ENCODE measurements at places on chromosomes 5 and 9.

- DNase-seq = no peak
Measured at GRCh38 chr5:73236541-73237128, 63.6 kb downstream of the TMEM174 start.

GRCh38 chr9:137368431-137369035 lies 54.4 kb downstream of the EXD3 start:
- DNase-seq = no peak

DNA sequence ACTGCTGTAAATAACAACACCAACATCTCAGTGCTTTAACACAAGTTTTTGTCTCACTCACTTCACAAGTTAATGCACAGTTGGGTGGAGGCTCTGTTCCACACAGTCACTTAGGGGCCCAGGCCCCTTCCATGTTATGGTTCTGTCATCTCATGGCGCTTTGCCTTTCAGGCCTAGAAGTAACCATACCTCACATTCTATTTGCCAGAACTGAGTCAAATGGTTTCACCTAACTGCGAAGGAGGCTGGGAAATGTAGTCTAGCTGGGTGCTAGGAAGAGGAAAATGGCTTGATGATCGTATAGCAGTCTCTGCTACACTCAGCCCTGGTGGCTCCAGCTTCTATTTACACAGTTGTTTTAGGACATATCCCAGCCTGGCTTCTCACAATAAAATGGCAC lies 23.1 kb upstream of the MVB12B start:
- DNase-seq = no peak

DNA sequence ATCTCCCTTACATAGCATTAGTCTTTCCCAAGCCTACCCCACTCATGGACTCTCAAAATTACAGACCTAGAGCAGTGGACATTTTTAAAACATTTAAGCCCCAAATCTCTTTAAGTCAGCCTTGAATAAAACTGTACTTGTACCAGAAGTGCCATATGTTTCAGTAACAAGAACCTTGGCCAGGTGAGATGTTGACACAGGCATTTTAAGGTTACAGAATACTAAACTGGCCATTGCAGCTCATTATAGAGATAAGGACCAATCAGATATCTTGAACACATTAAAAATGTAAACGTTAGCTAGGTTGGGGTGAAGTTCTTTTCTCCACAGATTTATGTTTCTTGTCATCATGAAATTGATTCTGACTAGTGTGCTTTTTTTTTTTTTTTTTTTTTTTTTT lies 103.8 kb upstream of the MIER3 start:
- DNase-seq = no peak

- DNase-seq = no peak
Measured at GRCh38 chr5:137641148-137641547, 94.7 kb downstream of the KLHL3 start.

- no peak for DNase-seq
Measured at GRCh38 chr9:18396102-18396728, 77.7 kb upstream of the ADAMTSL1 start.

GRCh38 chr5:132223861-132224260 lies 3.8 kb downstream of the P4HA2 start:
- DNase-seq = no peak

DNA sequence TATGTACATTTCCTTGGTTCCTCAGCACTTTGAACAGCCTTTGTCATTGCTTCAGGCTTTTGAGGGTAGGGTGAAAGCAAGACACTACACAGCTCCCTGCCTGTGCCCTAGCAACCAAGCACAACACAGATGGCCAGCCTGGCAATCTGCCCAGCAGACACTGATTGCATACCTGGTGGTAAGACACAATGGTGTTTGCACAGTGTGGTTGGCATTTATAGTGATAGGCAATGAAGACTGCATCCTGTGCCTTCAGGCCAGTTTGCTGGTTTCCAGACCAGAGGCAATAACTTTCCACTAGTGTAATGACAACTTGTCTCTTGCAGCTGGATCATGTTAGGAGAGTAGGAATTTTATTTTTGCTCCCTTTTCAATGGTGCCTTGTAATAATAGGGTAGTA lies 144.5 kb upstream of the TNC start:
- DNase-seq = peak; percentile 93

DNA sequence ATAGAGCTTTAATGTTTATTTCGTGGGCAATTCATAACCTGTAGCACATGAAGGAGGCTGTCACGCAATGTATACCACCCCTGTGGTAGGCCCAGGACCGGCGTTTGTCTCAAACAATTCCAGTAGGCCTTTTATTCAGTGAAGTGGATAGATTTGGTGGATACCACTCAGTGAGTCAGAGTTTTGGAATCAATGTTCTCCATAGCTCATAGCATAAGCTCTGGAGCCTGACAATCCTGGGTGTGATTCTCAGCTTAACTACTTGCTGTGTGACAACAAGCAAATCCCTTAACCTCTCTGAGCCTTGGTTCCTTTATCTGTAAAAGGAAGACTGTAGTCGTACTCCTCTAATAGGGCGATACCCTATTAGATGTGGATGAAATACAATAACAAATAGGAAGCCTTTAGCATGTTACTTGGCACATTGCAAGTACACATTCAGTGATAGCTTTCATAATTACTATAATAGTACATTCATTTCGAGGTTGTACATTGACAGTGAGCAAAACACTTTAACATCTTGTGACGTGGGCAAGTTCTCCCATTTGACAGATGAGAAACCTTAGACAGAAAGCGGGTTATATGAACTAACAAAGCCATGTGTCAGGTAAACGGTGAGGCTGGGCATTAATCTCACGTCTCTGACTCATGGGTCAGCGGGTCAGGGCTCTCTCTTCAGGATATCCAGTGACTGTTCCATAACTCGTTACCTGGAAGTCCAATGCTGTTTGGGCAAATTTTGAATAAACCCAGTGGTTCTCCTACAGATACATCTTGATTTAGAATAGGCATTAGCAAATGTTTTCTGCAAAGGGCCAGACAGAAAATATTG lies 130.8 kb downstream of the C9orf152 start:
- peak; percentile 86 for DNase-seq

DNA sequence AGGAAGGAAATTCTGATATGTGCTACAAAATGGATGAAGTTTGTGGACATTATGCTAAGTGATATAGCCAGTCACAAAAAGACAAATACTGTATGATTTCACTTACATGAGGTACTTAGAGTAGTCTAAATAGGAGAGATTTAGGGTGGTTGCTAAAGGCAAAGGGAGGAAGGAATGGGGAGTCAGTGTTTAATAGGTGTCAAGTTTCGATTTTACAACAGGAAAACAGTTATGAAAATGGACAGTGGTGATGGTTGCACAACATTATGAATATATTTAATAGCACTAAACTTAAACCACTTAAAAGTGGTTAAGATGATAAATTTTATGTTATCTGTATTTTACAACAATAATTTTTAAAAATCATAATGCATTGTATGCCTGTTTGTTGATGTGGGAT lies 40.4 kb upstream of the ECM2 start:
- DNase-seq = no peak

DNA sequence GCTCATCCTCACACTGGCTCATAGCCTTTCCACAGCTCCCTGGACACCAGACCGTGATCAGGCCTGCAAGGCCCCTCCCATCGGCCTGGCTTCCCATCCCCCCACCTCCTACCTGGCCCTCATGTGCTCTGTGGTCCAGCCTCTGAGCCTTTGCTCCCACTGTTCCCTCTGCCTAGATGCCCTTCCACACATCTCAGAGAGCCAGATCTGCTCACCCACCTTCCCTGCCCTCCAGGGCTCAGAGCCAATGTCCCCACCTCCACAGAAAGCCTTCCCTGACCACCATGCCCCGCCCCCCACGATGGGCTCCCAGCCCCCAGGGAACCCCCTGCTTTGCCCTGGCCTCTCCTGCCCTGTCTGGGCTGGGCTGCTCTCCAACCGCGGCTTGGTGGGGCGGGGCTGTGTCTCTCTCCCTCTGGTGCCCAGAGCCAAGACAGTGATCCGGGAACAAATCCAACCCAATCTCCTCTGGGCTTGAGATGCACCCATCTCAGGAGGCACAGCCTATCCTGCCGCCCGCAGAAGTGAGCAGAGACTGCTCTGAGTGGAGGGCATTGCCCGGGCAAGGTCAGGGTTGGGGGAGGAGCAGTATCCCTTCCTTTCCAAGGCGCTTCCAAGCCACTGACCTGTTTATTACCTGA lies 1.6 kb downstream of the NINJ1 start:
- no peak for DNase-seq

GRCh38 chr5:11904265-11904906 lies at the start of gene CTNND2:
Gene CTNND2, minus strand, starts transcription at chr5:11904446. Its CDS starts 593 bp downstream, at chr5:11903853.
- no peak for DNase-seq

DNA sequence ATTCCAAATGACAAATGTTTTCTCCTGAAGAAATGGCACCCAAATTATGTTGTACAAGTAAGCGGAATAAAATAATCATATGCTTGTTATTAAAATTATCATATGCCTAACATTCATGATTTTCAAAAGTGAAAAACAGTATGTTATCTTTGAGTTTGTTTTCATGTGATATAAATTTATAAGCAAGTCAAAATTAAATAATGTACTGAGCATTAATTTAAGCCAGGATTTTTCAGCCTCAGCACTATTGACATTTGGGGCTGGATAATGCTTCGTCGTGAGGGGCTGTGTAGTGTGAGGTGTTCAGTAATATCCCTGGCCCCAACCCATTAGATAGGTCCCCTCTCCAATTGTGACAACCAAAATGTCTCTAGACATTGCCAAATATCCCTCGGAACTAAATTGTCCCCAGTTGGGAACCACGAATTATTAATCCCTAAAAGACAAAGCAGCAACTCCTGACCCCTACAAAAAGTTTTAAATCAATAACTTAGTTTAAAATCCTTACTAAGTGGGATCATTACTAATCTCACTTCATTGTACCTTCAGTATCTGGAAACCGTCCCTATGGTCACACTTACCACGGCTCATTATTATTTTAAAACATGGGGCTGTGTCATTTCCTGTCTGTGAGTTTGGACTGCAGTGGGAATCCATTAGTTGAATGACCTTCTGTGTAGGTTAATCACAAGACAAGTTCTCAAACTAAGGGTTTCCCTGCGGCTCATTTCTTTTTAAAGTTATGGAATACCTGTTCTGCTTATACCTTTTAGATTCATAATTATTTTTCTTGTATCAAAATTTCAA lies 1.3 kb upstream of the NNT start:
- no peak for DNase-seq

DNA sequence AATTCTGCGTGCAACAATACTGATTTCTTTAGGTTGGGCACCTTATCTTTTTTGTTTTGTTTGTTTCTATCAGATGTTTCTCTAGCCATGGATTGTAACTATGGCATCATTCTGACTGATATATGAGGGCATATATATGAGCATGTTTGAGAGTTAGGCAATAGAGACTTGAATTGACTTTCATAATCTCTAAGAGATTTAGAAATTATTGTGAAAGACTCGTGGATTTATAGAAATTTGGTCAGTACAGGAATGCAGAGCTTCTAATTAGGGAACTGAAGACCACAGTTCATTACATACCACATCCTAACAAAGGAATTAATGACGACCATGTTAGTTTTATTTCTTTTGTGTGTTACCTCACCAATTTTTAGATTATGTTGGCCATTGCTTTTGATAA lies 546.0 kb upstream of the GRAMD2B start:
- no peak for DNase-seq

- no peak for DNase-seq
Measured at GRCh38 chr9:36891341-36891811, 142.7 kb downstream of the PAX5 start.

- DNase-seq = no peak
Measured at GRCh38 chr9:91741522-91741921, 208.5 kb downstream of the ROR2 start.

DNA sequence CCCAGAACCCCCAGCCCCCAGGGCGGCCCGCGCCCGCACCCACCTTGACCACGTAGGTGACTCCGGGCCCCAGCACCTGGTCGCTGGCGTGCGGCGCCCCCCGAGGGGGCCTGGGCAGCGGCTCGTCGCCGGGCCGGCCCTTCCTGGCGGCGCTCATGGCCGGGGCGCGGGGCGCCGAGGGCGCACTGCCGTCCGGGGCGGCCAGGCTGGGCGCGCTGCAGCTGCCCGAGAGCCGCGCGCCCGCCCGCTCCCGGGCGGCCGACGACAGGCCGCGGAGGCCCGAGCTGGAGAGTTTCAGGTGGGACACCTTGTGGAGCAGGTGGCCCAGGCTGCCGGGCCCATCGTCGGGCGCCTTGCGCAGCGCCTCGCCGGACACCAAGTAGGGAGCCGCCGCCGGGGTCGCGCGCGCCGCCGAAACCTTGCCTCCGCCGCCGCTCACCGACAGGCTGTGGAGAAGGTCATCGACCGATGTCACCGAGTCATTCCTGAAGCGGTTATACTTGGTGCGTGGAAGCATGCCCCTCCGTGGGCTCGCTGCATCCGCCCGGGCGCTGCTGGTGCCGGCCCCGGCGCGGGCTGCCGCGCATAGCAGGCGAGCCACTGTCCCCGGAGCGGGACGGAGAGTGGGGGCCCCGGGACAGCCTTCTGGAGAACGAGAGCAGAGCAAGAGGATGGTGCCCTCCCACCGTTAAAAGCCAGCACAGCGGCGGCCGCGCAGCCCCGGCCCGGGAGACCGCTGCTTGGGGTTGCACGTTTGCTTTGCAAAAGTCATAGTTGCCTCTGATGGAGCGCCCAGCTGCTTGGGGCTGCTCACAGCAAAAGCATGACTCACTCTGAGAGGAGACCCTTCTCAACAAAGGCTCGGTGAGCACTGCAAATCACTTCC lies at the start of gene SHC3:
SHC3 (minus strand) TSS at position 875 of the 886 bp plus-strand sequence; CDS start at position 517, 358 bp downstream.
- DNase-seq = no peak

DNA sequence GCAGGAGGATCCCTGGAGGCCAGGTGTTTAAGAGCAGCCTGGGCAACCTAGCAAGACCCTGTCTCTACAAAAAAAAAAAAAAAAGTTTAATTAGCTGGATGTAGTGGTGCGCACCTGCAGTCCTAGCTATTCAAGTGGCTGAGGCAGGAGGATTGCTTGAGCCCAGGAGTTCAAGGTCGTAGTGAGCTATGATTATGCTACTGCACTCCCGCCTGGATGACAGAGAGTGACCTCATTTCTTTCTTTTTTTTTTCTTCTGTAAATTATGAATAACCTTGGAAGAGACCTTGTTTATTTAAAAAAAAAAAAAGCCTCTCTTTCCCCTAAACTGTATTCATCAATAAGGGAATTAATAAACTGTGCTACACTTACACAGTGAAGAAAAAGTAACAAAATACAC lies 43.6 kb upstream of the SLC30A5 start:
- no peak for DNase-seq

- DNase-seq = no peak
Measured at GRCh38 chr5:144335561-144335960, 164.9 kb downstream of the KCTD16 start.

DNA sequence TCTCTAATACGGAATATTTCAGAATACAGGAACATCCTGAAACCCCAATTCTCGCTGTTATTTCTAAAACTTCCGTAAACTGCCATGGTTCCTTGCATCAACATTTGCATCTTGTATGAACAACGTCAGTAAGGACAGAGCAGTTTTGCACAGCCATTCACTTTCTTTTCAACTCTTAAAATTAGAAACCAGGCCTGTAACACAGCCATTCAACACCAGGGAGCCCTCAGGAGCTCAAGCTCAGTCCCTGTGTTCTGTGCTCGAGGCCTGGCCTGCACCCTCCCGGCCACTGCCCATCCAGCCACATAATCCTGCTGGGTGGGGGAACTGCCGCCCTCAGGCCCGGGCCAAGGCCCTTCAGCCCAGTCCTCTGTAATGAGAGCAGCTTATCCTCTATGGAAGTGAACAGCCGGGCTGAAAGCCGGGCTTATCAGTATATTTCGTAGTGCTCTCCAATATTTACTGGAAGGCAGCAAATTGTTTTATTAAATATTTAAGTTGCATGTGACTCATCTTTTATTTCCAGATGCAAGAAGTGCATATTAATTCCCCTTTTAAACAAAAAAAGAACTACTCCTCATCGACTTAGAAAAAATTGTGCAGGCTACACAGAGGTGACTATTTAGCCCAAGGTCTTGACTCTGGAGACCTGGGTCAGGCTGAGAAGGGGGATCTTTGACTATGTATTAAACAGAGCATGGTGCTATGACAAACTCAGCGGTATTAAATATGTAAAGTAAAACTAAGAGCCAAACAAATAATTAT lies 33.2 kb upstream of the SLC6A3 start:
- no peak for DNase-seq

All from epithelial cell of proximal tubule (primary cell).